ENCODE measurements at places on chromosomes 3 and 15.

DNA sequence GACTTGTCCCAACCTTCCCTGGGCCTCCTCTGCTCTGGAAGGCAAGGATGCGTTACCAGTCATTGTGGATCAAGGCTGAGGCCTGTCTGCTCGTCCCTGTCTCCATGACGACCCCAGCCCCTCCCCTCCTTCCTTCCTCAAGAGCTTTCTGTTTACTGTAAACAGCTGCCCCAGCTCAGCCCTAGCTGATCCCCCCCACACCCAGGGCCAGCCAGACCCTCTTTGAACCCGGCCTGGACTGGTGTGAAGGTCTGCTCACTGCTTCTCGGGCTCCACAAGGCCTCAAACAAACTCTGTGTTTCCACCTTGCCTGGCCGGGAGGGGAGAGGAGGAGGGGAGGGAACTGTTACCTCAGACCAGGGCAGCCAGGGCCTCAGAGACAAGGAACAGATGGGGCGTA lies 16.9 kb downstream of the VPS18 start:
- no peak for DNase-seq

DNA sequence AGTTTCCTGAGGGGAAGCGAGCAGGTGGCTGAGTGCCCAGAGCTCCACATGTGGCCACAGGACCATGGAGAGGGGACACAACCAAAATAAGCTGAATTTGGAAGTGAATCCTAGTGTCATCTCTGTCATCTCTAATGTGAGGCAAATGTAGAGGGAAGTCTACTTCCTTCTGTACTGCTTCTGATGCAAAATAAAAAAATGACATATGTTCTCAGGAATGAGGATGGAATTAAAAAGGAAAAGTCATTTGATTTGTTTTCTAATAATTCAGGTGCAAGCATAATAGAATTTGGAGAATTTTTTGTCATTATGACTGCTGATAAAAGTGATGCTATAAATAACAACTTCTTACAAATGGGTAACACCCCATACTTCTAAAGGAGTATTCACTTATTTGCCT lies 59.5 kb upstream of the POU1F1 start:
- DNase-seq: no peak

GRCh38 chr3:52220380-52221026 lies 4.9 kb downstream of the TLR9 start:
- peak; percentile 71 for DNase-seq

DNA sequence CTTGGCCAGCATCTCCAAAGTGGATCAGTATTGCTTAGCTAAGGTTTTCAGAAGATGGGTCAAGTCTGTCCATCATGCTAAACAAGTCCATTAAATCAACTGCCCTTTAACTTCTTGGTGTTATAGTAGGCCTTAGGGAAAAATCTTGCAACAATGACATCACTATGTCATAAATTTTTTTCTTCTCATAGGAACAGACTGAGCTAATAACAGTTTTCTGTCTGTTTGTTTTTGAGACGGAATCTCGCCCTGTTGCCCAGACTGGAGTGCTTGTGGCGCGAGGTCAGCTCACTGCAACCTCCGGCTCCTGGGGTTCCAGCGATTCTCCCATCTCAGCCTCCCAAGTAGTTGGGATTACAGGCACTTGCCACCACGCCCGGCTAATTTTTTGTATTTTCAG lies 94.2 kb downstream of the EFL1 start:
- DNase-seq: no peak

DNA sequence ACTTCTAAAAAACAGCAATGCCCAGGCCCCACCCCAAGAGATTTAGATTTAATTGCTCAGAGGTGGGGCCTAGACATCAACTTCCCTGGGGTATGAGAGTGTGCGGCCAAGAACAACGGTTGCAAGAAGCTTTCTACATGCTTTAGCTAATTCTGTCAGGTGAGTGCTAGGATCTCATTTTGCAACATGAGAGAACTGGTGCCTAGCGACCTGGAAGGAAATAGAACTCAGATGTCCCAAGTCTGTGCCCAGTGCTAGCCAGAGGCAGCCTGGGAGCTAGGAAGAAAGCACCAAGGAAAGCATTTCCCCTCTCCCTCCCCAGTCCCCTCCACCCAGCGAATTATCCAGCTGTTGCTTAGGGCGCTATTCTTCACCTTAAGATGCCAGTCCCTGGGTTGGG lies 22.9 kb upstream of the HRH1 start:
- no peak for DNase-seq

DNA sequence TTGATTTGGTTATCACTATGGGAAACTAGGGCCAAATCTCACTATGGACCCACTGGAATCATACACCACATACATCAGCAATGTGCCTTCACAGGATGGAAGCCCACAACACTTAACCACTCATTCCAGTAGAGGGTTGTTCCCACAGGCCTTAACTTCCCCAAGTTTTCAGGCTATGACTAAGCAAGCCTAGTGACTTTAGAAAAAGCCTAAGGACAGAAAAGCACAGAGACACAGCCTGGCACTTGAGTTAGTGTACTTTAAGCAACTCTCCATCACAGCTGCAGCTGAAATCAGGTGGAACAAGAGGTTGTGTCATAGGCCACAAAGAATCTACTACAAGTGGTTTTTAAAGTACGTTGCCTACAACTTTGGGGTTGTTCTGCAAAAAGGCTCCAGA lies 128.7 kb downstream of the LRRN1 start:
- no peak for DNase-seq

DNA sequence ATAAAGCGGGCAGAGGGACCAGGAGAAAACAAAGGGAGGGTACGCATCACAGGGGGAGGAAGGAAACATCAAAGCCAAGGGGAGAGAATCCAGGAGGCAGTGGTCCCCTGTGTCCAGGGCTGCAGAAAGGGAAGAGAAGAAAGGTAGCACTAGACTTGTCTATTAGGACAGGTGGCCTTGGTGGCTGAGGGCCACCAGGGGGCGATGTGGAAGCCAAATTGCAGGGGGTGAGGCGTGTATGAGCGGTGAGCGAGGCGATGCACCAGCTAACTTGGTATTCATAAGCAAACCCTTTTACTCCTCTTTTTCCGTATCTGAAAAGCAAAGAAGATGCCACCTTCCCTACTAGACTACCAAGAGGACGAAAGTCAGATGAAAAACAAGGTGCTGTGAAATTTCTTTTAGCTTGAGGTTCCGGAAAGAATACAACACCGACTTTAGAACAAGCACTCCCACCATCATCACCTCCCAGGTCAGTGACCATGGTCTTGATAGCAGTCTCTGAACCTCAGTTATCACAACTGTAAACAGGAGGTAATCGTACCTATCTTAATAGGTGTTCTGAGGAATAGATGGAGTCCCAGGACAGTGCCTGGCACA lies 654.4 kb upstream of the ADAMTS9 start:
- no peak for DNase-seq

DNA sequence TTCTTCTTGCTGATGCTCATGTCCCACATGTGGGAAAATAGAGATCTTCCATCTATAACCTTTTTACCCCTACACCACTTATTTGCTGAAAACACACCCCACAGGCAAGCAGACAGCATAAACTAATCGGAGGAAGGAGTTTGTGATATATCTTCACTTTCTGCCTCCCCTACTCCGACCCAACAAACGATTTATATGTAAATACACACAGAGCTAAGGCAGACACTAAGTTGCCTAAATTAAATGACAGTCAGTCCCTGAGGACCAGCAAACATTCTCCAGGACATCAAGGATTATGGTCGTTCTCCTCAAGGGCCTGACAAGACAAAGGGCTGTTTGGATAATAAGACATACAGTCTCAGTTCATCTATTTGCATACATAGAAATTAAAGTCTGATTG lies 552.5 kb downstream of the ROBO1 start:
- no peak for DNase-seq

DNA sequence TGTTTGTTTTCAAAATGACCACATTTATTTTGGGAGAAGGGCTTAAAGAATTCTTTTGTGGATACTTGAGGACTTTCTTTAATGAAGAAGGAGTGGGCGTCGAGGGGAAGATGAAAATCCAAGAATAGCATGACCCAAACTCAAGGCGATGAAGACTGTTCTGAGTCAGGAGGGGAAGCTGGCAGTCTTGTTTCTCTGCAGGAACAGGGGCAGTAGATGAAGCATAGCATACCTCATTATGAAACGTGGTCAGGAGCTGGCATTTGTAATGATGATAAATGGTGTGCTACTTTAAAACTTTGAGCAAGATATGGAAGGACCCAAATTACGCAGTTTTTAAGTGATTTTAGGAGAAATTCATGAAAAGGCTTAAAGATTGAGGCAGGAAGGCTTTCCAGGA lies 549.0 kb downstream of the IGSF11 start:
- no peak for DNase-seq

DNA sequence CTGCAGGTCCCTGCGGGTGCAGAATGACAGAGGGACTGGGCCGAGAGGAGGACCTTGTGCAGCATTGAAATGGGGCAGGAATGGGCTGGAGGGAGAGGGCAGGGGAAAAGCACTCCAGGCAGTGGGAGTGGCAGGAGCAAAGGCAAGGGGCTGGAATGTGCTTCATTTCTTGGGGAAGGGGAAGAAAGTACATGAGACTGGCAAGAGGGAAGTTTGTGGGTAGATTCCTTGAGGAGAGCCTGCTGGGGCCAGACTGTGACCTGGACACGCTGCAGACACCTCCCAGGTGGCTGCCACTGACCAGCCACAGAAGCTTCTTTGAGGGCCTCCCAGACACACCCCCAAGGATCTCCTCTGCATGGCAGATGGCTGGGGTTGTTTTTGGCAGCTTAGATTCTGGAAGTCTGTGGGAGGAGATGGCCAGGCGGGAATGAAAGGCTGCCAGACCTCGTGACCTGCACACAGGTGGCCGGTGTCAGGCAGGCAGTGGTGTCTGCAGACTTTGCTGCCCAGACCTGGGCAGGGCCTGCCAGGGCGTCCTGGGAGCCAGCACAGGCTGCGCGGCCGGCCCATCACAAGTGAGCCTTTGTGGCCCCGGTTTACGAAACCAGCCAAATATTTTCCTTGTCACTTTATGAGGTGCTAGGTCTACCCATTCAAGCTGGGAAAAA lies 53.1 kb downstream of the SPSB4 start:
- no peak for DNase-seq

- DNase-seq: no peak
Observed at GRCh38 chr3:153848702-153849101, 272.5 kb upstream of the ARHGEF26 start.

DNA sequence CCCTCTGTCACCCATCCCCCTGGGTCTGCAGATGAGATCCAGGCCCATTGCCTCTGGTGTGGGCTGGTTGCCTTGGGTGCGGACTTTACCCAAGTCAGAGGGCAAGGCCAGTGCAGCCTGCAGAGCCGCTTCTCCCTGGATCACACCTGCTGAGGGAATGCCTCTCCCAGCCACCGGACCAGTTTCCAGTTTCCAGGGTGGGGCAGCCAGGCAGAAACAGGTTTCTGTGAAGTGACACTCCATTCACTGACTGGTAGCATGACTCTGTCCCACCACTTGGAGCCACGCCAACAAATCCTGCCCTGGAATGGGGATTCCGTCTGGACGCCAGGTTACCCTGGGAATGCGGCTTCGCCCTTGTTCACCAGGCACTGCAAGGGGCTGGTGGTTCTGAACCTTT lies 30.0 kb downstream of the PAQR5 start:
- no peak for DNase-seq

DNA sequence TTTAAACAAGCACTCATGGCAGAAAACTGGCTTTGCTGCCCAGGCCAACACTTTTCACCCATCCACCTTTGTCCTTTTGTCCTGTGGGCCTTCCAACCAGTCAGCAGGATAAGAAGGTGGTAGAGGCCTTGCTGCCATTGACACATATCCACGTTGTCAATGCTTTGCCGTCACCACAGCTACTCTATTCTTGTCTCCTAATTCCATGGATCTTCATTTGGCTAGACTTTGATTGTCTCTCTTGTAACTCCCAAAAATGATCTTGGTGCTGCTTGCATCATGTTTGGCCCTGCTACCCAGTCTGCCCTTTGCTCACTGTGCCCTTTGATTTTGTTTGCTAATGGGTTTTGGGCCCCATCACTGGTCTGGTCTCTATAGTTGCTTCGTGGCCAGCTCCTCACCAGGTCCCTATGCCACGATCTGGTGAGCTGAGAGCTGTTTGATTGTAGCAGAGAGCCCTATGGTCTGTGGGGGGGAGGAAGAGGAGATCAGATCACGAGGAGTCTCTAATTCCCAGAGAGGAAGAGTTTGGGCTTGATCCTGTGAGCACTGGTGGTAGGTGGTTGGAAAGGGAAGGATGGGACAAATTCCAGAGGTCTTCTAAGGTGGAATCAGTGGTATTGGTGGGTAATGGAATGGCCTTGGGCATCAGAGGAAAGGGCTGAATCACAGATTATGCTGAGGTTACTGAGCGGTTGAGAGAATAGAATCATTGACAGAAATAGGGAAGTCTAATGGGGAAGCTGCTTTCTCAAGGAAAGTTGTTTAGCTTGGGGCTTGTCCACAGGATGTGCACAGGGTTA lies 40.3 kb downstream of the ABHD2 start:
- no peak for DNase-seq

DNA sequence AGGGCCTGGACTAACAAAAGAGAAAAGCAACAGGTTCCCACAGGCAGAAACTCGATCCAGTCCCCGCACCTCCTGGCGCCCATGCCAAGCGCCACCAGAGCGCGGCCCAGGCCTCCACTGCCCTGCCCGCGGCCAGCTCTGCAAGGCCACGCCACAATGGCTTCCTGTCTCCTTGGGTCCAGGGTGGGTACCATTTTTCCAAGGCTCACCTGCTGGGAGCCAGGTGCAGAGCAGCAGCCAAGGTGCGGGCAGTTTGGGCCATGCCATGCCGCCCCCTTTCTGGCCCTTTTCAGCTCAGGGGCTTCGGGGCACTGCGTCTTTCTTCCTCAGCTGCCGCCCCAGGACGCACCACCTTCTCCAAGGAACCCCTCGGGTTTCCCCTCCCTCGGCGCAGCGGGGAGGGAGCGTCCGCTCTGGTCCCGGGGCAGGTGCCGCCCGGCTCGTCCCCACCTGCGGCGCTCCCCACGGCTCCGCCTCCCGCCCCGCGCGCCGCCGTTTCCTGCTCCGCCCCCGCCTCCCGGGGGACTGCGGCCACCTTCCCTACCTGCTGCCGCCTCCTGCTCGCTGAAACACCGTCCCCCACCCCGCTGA lies at the start of gene ILDR1:
Gene ILDR1, minus strand, starts transcription at position 437 of the 591 bp plus-strand sequence. Its CDS starts 170 bp downstream, at position 267.
- no peak for DNase-seq

- no peak for DNase-seq
Observed at GRCh38 chr3:16013568-16013967, 160.9 kb upstream of the GALNT15 start.

DNA sequence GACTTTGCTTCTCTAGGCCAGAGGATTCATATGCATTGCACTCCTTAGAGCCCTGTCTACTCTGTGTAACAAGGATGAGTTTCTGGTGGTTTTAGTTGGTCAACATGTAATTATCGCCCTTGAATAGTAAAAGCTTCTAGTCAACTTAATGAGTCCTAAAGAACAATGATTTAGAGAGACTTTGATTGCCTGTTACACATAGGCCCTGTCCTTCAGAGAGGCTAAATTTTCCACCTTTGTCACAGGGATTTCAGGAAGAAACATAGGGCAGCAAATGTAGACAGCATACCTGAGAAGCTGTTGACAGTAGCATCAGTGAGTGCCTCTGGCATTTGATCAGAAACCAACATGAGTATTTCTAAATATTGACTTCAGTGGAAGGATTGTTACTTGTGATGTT lies 7.1 kb downstream of the BTLA start:
- DNase-seq: no peak

DNA sequence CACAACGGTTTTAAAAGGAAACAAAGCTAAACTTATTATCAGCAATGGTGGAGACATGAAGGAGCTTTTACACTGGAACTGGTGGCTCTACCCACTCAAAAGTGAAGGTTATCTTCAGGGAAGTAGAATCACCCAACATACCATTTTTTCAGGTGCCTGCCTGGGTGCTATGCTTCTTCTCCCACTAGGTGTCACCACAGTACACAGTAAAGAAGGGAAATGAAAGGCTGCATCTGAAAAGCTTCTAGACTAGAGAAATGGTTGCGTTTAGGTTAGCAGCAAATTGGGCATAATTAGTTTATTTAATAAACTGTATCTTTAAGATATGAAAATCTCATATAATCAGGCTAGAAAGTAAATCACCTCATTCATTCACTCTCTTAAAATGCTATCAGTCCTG lies 47.0 kb upstream of the SELENOK start:
- no peak for DNase-seq

Data from stimulated activated CD8-positive, alpha-beta memory T cell treated with anti-CD3 and anti-CD28 coated beads, Interleukin-7, amount 100 ng/mL, for 1 hour (primary cell).